ENCODE measurements at places on chromosomes 3 and 15. TPM values are rescaled to one million over a fixed set of nuclear protein-coding genes. Genes with fewer than 3 reads are reported as not detected.

Gene ZBED2
- total RNA-seq = 0.16 TPM

Gene PRR20G
- total RNA-seq = not detected

DNA sequence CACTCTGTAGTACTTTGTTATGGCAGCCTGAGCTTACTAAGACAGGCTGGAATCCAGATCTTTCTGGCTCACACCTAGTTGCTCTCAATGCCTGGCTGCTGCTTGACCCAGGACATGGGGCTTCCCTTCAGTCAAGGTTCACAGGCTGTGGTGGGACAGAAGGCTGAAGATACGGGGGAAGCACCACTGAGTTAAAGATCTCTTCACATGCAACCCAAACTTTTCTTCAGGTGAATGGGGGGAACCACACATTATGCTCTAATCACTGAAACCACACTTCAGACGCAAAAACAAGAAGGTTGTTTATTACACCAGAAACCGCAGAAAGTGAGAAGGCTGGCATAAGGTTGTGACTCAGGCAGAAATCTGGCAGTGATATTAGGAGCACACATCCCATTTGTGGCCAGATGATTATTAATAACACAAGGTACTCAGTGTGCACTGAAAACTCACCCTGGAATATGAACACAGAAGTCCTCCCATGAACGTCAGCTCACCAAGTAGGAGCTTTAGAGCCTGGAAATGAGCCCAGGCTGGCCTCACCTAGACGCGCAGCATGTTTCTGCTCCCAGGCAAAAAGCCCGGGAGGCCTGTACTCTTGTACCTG is 230.5 kb upstream of the CHRNA7 start:
- DNase-seq = no peak

GRCh38 chr3:31448035-31448881 is 84.5 kb upstream of the STT3B start:
- DNase-seq = no peak

- DNase-seq = no peak
Observed at GRCh38 chr3:188458756-188459155, 304.8 kb downstream of the LPP start.

DNA sequence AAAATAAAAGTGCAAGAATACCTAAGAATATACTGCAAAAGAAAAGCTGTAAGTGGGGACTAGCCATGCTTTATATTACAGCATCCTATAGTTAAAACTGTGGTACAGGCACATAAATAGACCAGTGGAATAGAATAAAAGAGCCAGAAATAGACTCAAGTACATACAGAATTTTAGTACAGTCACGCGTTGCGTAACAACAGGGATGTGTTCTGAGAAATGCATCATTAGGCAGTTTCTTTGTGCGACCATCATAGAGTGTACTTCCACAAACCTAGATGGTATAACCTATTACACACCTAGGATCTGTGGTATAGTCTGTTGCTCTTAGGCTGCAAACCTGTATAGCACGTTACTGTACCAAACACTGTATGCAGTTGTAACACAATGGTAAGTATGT is 61.8 kb downstream of the PCCB start:
- DNase-seq = no peak

Gene CA12
- 0.09 TPM for total RNA-seq

GRCh38 chr15:78167227-78167888 is 18.2 kb downstream of the IDH3A start:
- DNase-seq = no peak

All from K562 (cell line).